Dorsolateral prefrontal cortex (tissue), 122 donors: ENCODE measurements at places on chromosomes 4 and X.

DNA sequence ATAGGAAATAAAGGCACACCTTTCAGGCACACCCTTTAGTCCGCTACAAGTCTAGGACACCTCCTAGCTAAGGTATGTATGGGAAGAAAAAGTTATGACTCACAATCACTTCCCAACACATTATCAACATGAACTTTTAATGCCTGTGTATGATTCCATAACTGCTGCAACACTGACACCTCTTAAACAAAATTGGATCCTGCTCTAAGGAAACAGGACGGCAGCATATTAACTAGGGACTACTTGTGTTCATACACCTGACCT lies 2.4 kb upstream of the PPP3CA start:
- no peak for DNase-seq

DNA sequence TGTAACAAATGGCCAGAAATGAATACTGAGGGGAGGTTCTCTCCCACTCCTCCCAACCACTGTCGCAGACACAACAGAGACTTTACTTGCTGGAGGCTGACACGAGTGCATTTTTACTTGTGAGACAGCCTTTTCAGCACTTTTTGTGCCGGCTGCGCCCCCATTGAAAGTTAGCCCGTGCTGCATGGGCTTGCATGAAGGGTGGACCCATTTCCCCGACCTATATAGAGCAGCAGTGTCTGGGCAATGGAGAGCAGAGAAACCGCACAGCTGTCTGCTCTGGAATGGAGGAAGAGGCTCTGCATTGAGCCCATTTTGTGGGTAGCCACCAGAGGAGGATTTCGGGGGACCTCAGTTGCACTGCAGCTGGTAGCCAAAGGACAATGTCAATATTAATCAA lies 208.8 kb downstream of the UGT8 start:
- DNase-seq = no peak

- DNase-seq = peak; percentile 23
Observed at GRCh38 chrX:152932598-152933175, 34.8 kb downstream of the ZNF185 start.

DNA sequence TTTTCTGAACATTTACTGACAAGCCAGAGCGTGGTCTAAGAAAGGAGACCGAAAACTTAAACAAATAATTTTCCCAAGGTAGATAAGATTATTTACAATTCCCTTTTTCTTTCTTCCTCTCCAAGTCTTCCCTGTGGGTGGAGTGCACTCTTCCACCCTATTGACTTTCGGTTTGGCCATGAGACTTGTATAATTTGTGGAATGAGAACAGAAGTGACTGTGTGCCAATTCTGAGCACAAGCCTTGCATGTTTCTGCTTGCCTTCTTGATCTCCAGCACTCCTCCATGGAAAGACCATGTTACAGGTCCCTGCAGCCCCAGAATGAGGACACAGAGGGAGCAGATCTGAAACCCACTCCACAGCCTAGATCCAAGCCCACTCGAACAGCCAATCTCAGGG lies 150.0 kb upstream of the HPGD start:
- DNase-seq = no peak

DNA sequence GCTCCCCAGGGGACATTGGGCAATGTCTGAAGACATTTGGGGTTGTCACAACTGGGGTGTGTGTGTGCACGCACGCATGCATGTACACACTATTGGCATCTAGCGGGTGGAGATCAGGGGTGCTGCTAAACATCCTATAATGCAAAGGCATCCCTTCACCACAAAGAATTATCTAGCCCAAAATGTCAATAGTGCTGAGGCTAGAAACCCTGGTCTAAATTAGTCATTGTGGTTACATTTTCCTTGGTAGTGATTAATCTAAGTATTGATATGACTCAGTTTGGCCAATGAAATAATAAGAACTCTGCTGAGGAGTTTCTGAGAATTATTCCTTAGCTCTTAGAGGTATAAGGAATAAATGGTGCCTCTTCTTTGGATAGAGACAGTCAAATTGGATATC lies 200.2 kb downstream of the CLCN4 start:
- DNase-seq = no peak
